ENCODE measurements at places on chromosomes 6 and 20.

- no peak for DNase-seq
Observed at GRCh38 chr20:38249536-38250310, 10.8 kb downstream of the KIAA1755 start.

GRCh38 chr20:1468117-1468624 is 1.5 kb upstream of the NSFL1C start:
- no peak for DNase-seq

DNA sequence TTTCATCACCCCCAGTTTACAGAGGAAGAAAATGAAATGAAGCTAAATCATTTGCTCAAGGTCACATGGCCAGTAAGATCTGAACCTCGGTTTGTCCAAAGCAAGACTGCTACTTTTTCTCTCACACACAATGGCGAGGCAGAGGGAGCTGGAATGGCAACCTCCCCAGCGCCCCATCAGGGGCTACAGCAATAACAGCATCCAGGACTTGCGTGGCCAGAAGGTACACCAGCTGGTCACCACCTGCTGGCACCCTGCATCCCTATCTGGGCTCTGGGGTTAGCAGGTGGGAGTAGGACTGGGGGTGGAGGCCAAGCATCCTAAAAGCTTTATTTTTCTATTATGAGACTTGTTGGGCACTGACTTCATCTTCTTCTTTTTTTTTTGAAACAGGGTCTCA is 41.3 kb downstream of the TTI1 start:
- DNase-seq, result no peak

DNA sequence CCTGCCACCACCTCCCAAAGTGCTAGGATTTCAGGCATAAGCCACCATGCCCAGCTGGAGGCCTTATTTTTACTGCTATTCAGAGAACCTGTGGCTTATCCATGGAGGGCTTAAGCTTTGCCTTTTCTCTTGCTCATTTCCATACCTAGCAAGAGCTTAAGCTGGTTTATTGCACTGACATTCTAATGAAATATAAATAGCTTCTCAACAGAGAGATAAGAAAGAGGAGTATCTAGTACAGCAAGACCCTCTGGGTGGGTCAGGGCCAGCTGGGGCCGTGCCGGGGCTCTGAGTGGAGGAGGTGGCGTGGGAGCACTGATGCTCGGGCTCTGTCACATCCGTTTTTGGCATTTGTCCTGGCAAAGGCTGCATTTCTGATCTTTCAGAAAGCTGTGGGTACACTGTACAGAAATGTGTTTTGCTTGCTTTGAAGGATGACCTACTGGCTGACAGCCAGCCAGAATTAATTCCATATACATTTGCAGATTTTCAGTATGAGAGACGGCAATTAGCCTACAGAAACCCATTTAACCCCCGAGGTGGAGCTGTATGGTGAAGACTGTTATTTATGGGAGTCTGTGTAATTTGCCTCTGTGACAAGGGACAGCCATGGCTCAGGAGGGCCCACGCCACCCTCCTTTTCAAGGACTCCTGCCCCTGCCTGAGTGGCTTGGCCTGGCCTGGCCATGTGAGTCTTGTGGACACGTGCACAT is 181.6 kb upstream of the AKAP12 start:
- no peak for DNase-seq

DNA sequence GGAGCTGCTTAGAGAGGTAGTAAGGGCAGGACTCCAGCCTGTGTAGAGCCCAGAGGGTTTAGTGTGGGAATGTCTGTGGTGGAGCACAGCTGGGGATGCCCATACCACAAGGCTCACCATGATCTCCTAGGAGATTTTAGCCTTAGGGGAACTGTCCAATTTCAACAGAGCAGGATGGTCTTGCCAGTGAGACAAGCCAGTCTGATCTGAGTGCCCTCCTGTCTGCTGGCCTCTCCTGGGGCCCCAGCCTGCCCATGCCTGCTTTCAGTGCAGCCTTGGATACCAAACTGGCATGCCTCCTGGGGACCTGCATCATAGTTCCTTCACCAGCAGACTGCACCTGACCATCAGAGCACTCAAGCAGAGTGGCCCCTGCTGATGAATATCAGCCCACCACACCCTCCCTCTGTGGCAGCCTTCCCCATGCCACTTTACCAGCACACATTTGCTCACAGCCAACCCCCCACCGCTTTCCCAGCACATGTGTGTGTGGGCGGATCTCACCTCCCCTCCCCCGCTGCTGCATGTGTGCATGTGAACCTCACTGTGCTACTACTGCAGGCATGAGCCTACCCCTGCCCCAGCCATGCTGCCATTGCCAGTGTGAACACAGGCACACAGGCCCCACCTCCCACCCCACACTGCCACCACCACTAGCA is 7.9 kb upstream of the TREM1 start:
- no peak for DNase-seq

- no peak for DNase-seq
Observed at GRCh38 chr6:119207971-119208725, 129.7 kb upstream of the FAM184A start.

- DNase-seq, result no peak
Observed at GRCh38 chr6:84052883-84053241, 19.3 kb downstream of the MRAP2 start.

GRCh38 chr6:140909156-140909555 is 1223.6 kb upstream of the GJE1 start:
- DNase-seq, result no peak

DNA sequence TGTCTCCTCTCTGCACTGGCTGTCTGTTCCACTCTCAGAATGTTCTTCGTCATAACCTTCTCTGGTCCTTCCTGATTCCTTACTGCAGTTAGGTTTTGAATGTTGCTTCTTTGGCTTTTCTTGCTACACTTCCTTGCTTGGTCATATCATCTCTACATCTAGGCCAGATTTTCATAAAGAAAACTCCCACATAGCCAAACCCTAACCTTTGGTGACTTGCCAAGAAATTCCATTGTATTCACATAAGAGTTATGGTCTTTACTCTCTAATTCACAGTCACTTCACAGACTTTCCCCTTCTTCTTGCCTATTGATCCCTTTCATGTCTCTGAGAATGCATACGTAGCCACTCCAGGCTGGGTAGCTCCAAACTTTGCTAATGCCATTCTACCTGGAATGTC is 41.9 kb upstream of the SIM1 start:
- no peak for DNase-seq

GRCh38 chr6:141123497-141123896 is 1009.2 kb upstream of the GJE1 start:
- DNase-seq, result no peak

DNA sequence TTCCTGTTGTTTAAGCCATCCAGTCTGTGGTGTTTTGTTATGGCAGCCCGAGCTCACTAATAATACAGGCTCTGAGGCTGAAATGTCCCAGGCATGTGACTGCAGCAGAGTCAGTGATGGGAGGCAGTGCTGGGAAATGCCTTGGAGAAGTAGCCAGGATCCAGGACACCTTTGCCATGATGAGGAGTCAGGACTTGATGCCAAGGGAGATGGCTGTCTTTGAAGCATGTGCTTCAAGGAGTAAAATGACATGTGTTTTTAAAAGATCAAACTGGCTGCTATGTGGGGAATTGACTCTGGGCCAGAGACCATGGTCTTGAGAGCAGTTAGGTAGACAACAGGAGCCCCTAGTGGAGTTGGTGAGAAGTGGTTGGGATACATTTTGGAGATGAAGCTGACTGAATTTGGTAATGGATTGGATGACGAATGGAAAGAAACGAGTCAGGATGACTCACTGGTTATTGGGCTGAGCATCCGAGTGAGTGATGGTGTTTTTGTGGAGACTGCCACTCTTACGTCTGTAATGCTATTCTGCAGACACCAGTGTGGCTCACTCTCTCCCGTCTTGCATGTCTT is 322.2 kb downstream of the PLCB1 start:
- DNase-seq, result peak; percentile 4

- no peak for DNase-seq
Observed at GRCh38 chr6:155196911-155197310, 66.9 kb upstream of the CLDN20 start.

DNA sequence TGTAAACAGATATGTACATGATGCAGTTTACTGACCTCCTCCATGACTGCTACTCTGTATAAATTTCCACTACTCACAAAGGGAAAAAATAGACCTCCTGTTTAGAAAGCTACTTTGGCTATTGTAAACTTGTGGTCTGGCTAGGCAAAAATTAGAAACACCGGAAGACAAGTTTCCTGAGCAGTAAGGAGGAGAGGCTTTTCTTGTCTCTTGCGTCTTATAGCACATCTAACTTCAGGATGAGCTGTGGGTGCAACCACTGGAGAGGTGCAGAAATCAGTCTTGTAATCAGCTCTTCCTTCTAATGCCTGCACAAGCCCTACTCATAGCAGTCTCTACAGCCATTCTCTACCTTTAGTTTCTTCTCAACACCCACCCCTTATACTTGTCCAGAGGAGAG is 296.5 kb upstream of the SLC35B3 start:
- no peak for DNase-seq

All from stimulated activated naive B cell treated with anti-CD40 and anti-IgM and Interleukin-4, amounts not matched to agents 10 μg/mL and 1 μg/mL and 100 μg/mL, for 72 hours (primary cell).